ENCODE measurements at places on chromosomes 5 and 9.
A peak's percentile ranks its signal among the peaks of the same experiment; 100 is the strongest.

DNA sequence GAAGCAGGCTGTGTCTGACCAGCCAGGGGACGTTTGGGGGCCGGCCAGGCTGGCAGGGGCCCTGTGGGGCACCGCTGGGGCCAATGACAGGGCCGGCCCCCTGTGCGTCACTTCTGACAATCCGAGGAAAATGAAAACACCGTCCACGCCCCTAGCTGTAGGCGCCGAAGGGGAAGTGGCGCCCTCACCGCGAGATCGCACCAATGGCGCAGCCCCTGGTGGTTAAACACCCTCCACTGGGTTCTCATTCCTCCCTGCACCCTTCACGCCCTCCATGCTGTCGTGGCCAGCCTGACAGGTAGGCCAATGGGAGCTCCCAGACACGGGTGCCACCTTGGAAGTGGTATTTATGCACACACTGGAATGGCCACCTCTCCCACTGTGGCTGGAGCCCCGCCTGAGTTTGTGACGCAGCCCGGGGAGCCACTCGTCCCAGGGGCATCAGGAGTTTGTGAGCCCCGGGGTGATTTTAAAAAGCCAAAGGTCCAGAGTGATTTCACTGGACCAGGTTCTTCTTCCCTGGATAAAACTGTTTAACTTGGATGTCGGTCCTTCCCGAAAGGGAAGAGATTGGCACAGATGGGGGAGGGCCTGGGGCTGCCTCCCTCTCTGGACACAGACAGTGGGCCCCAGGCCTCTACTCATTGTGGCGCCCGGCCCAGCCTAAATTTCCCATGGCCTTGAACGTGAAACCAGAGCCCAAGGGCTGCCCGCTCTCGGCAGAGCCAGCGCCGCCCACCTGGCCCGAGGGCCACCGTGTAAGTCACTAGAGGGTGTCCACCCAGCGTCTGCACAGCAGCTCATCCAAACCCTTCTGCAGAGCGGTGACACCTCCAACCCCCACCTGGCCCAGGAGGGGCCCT, 49.7 kb downstream of the NKD2 start:
- no peak for DNase-seq

- no peak for DNase-seq
Measured at GRCh38 chr5:1476181-1476966, 31.1 kb upstream of the SLC6A3 start.

DNA sequence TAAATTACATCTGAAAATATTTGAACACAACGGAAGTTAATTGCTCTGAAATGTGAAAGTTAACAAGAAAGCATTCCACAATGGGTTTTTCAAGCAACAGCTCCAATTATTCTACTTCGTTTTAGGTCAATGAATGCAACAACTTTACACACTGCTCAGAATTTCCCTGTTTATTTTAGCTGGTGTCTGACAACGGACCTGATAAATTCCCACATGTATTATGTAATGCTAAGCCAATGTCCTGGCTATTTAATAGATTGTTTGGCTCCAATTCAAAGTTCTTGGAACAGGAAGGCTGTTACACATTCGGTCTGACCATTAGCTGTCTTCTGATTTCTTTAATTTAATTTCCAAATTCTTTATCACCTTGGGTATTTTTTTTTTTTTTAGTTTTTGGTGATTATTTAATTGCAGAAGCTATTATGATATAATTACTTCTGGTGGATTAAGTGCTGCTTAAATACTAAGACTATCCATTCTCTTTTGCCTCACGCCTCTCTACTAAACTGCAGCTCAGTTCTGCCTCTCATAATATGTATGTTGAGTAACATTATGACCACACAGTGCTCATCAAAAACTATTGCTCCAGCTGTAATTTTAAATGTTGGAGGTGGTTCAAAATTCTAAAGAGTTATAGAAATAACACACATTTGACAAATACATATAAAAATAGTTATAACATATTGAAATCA, 57.9 kb downstream of the MEF2C start:
- DNase-seq = no peak

GRCh38 chr9:4070266-4070665, 229.6 kb downstream of the GLIS3 start:
- no peak for DNase-seq

- DNase-seq = no peak
Measured at GRCh38 chr5:1112596-1113331, 901 bp upstream of the SLC12A7 start.

- no peak for DNase-seq
Measured at GRCh38 chr9:108569624-108570023, 286.2 kb downstream of the ACTL7B start.

GRCh38 chr5:161691911-161692310, 6.4 kb downstream of the GABRA6 start:
- DNase-seq = no peak

- DNase-seq = no peak
Measured at GRCh38 chr9:94934816-94935328, 208.4 kb downstream of the AOPEP start.

- DNase-seq = peak; percentile 26
Measured at GRCh38 chr5:132776131-132776937, 705 bp downstream of the SEPTIN8 start.

GRCh38 chr5:180139731-180140055, 68.1 kb upstream of the RNF130 start:
- no peak for DNase-seq

GRCh38 chr5:119309326-119309725, 46.5 kb upstream of the TNFAIP8 start:
- no peak for DNase-seq

Measured in ovary (tissue), 10 donors.